OCI-LY7 (cell line): ENCODE measurements at places on chromosomes 2 and 18. TPM values are rescaled to one million over a fixed set of nuclear protein-coding genes. Genes with fewer than 3 reads are reported as not detected.

GRCh38 chr2:42984081-42984480, 191.7 kb upstream of the HAAO start:
- no peak for DNase-seq

DNA sequence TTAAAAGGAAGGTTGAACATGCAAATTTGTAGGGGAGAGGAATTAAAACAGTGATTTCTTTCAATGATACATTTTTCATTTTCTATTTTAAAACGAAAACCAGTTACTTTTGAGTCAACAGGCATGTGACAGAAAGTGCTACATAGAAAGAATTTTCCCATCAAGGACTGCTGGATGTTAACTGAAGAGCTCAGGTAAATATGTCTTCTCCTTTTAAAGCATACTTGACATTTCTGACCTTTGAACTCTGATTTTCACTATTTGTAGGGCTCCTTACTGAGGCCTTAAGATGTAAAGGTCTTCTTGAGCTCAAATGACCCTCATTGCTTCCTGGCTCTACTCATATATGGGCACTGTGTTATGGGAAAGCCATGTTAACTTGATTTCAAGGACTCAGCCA, 32.4 kb downstream of the FIGN start:
- no peak for DNase-seq

- DNase-seq = no peak
These were observed 239.4 kb upstream of the HDAC4 start for GRCh38 chr2:239640210-239640609.

DNA sequence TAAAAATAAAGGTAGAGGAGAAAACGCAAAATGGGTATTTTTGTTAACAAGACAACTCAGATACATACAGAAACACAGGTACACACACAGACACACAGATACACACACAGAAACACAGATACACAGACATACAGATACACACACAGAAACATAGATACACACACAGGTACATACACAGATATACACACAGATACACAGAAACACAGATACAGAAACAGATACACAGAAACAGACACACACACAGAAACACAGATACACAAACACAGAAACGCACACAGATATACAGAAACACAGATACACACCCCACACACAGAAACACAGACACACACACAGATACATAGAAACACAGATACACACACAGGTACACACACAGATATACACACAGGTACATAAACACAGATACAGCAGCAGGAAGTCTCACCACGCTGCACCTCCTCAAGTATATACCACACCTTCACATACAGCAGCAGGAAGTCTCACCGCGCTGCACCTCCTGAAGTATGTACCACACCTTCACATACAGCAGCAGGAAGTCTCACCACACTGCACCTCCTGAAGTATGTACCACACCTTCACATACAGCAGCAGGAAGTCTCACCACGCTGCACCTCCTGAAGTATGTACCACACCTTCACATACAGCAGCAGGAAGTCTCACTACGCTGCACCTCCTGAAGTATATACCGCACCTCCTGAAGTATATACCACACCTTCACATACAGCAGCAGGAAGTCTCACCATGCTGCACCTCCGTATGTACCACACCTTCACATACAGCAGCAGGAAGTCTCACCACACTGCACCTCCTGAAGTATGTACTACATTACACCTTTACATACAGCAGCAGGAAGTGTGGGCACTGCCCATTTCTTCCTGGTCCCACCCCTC, 250.5 kb downstream of the HDAC4 start:
- peak; percentile 1 for DNase-seq

GRCh38 chr18:3692691-3693090, 242.7 kb downstream of the TGIF1 start:
- no peak for DNase-seq

- DNase-seq = no peak
These were observed 120.1 kb downstream of the TWIST2 start for GRCh38 chr2:238967978-238968360.

GRCh38 chr2:23628926-23629771, 244.2 kb downstream of the KLHL29 start:
- DNase-seq = no peak

- no peak for DNase-seq
These were observed 27.1 kb downstream of the PID1 start for GRCh38 chr2:229243890-229244560.

GRCh38 chr2:207328944-207329386, 163.2 kb upstream of the KLF7 start:
- no peak for DNase-seq

- peak; percentile 3 for DNase-seq
These were observed 690.0 kb downstream of the ARHGAP15 start for GRCh38 chr2:143819190-143819735.

- DNase-seq = no peak
These were observed 93.7 kb upstream of the WDR75 start for GRCh38 chr2:189347540-189347939.

DNA sequence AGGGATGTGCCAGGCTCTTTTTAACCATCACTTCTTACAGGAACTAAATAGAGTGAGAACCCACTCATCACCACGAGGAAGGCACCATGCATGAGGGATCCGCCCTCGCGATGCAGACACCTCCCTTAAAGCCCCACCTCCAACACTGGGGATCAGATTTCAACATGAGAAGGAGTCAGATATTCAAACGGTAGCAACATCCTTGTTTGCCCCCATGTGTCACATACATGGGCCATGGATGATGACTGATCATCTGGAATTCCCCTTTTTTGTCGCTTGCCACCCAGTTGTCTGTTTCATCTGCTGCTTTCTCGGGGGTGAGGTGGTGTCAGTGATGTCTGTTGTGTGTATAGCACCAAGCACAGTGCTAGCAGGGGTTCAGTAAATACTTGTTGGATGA, 57.9 kb downstream of the NCK2 start:
- peak; percentile 79 for DNase-seq

DNA sequence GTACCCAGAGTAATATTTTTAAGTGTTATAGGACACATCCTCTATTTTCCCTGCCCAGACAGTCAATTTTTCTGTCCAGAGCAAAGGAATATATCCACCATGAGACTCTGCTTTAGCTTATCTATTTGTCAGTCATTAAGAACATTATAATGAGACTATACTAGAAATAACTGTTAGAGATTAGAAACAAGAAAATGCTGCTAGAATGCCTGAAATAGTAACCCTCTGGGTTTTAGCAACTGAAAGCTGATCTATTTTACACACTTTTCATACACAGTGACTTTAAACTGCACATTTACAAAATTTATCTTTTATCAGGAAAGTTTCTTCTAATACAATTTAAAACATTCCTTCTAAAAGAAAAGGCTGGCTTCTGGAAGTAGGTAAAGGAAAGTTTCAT, 39.6 kb downstream of the MBD2 start:
- DNase-seq = no peak

GRCh38 chr2:195586062-195586714, 70.8 kb upstream of the SLC39A10 start:
- no peak for DNase-seq

DNA sequence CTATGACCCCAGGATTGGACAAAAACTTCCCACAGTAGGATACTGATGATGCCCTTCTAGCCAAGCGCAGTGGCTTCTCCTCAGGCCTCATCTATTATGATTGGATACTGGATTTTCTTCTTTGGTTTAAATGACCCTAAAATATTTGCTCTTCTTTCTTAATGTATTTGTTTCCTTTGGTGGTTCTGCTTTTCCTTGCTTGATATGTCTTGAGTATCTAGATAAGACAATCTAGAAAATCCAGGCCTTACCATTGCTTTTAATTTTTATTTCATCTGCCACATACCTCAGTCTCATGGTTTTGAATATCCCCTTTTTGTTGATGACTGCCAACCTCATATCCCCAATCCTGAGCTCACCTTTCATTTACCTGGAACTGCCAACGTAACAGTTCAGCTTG, 35.6 kb downstream of the OTOF start:
- DNase-seq = no peak

DNA sequence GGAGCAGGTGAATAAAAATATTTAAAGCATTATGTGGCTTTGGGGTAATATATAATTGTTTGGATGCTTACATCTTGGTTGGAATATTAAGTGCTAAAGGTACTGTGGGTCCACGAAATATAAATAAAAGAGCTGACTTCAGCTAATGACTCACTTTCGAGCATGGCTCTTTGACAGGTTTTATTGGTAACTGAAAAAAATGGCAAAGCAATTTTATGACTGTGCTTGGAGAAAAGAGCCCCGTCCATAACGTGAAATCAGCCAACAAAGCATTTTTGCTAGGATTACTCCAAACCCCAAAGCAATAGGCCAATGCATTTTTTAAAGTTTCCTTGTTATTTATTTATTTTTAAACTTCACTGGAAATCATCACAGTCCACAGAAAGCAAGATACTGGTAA, 397.2 kb upstream of the CDH19 start:
- DNase-seq = no peak

GRCh38 chr2:182038576-182038975, 52.9 kb downstream of the PPP1R1C start:
- DNase-seq = no peak

GRCh38 chr2:30643674-30644073, 163.6 kb downstream of the CAPN13 start:
- no peak for DNase-seq

DNA sequence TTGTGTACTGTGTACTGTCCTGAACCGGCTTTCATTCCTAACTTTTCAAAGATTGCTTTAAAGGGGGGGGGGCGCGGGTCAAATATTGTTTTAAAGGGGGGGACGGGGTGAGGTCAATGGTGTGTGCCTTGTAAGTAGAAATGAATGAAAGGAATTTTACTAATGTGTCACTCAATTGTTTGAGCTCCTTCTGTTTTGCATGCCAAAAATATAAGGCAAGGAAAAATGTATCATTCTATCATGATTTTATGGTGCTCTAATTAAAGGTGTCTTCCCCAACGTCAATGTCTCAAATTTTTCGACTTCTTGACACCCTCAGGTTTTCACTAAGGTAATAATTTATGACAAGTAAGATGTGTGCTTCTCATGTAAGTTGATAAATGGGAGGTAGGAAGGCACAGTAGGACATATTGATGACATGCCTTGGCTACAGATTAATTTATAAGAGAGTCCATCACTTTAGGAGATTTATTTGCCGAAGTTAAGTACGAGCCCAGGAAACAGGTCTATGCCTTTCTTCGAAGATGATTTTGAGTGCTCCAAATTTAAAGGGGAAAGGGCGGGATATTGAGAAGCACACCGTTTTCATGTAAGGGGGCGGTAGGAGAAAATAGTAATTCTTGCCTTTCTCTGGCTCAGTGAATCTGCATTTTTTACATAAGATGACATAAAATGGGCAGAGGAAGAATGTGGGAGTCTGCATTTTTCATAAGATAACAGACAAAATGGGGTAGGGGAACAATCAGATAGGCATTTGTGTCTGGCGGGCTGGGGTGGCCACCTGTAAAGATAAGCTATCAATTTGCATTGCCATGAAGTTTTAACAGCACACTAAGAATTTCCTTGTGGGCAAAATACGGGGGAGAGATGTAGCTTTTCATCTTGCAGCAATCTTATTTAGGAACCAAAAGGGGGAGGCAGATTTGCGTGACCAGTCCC, 1.2 kb upstream of the TRAPPC8 start:
- no peak for DNase-seq

DNA sequence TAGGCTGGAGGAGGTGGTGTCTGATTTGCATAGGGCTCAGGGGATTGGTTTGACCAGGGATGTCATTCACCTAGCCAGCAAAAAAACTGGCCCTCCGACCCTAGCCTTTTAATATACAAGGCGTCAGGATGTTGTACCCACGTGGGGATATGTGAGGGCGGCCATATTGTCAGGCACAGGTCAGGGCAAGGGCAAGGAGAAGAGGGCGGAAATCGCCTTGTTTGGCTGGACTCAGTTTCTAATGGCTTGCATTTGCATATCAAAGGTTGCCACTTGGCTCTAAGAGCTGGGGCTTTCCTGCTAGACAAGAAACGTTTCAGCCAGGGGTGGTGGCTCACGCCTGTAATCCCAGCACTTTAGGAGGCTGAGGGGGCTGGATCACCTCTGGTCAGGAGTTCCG, 24.9 kb upstream of the PDCL3 start:
- DNase-seq = no peak

- DNase-seq = no peak
These were observed 1.8 kb upstream of the DUSP2 start for GRCh38 chr2:96146881-96147592.

GRCh38 chr2:28745876-28746275, 5.8 kb upstream of the PPP1CB start:
- no peak for DNase-seq

GRCh38 chr18:26532367-26533340, 15.7 kb downstream of the KCTD1 start:
- DNase-seq = no peak

- peak; percentile 41 for DNase-seq
These were observed 26.3 kb upstream of the CASP8 start for GRCh38 chr2:201233812-201234662.

DNA sequence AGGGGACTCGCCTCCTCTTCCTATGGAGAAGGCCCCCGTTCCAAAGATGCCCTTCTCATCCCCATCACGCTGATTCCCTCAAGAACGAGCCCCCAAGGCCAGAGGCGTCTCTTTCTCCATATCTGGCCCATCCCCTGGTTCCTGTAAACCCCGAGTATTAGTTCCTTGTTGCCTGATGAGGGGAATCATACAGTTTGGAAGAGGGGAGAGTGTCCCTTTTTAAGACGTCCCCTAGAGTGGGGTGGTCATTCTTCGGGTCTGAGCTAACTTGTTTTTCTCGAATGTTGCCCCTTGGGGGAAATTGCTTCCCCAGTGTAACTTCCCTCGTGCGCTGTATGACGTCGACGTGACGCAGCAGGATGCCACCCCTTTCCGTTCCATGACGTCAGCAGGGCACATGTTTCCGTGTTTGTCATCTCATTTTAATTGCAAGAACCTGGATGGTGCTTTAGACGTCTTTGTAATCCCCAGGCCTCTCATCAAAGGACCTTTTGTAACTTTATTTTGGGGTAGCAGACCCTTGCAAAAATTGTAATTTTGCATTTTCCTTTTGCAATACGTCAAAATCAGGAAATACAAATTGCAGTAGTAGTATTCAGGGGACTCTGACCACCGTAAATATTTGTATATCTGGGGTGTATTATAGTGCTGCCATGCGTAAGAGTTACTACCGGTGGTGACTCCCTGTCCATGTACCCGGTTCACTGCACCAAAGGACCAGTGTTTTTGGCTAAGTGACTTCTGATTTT, 569 bp downstream of the BABAM2 start:
- DNase-seq = peak; percentile 71

GRCh38 chr2:171723716-171724683, 36.7 kb downstream of the DYNC1I2 start:
- DNase-seq = no peak

The SLC66A2 gene
- total RNA-seq = 15.1 and 17.9 TPM in 2 replicates

The GRB14 gene
- not detected in 2 replicates for total RNA-seq

The GPR35 gene
- total RNA-seq = 1.4 and 2.4 TPM in 2 replicates

The CABYR gene
- not detected in 2 replicates for total RNA-seq

The IL1R1 gene
- total RNA-seq = not detected in 2 replicates

The TNFRSF11A gene
- not detected in 2 replicates for total RNA-seq

The SETBP1 gene
- total RNA-seq = 8.1 and 9.1 TPM in 2 replicates

The DYNAP gene
- not detected in 2 replicates for total RNA-seq
